Sigmoid colon (tissue), 7 donors: ENCODE measurements at places on chromosomes 3 and 15. TPM values are rescaled to one million over a fixed set of nuclear protein-coding genes. Genes with fewer than 3 reads are reported as not detected.

GRCh38 chr15:63997715-63998442, 48.4 kb downstream of the DAPK2 start:
- no peaks in the 10 kb centered on the region for H3K4me1 ChIP-seq
- no peak overlapping the region for H3K27ac ChIP-seq
- no peaks in the 10 kb centered on the region for H3K36me3 ChIP-seq
- DNase-seq = no peak
- H3K4me3 ChIP-seq = no peak overlapping the region
- H3K27me3 ChIP-seq = no peaks in the 10 kb centered on the region

DNA sequence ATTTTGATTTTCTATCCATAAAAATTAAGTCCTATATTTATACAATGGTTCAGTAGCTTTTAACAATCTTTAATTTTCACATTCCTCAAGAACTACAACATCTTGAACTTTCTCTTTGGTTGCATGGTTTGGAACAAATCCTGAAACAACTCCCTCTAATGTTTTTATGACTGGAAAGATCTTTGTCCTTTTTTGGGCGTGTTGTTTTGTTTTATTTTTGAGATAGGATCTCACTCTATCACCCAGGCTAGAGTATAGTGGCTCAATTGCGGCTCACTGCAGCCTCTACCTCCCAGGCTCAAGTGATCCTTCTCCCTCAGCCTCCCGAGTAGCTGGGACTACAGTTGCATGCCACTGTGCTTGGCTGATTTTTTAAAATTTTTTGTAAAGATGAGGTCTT, 4.0 kb downstream of the STX19 start:
- no peak for DNase-seq
- no peaks in the 10 kb centered on the region for H3K4me1 ChIP-seq
- H3K27me3 ChIP-seq = no peaks in the 10 kb centered on the region
- H3K4me3 ChIP-seq = no peak overlapping the region

GRCh38 chr3:136644212-136644611, 108.0 kb downstream of the STAG1 start:
- no peak overlapping the region for H3K4me3 ChIP-seq
- DNase-seq = no peak
- H3K36me3 ChIP-seq = no peaks in the 10 kb centered on the region
- no peak overlapping the region for H3K27ac ChIP-seq

DNA sequence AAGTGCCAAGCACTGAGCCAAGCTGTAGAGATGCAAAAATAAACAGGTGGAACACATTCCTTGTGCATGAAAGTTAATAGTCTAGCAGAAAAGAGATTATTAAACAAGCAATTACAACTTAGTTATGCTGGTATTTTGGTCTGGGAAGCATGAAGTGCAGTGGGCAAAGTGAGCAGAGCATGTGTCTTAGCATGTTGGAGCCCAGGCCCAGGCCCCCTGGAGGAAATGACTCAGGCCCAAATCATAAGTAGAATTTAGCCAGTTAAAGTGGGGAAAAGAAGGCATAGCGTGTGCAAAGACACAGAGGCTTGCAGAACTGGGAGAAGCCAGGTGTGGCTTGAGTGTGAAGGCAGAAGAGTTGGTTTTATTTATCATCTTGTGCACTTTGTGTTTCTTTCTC, 163.8 kb upstream of the ATP11B start:
- H3K4me3 ChIP-seq = no peak overlapping the region
- H3K4me1 ChIP-seq = no peaks in the 10 kb centered on the region
- no peak for DNase-seq
- H3K27me3 ChIP-seq = no peaks in the 10 kb centered on the region
- no peak overlapping the region for H3K27ac ChIP-seq
- no peaks in the 10 kb centered on the region for H3K36me3 ChIP-seq

DNA sequence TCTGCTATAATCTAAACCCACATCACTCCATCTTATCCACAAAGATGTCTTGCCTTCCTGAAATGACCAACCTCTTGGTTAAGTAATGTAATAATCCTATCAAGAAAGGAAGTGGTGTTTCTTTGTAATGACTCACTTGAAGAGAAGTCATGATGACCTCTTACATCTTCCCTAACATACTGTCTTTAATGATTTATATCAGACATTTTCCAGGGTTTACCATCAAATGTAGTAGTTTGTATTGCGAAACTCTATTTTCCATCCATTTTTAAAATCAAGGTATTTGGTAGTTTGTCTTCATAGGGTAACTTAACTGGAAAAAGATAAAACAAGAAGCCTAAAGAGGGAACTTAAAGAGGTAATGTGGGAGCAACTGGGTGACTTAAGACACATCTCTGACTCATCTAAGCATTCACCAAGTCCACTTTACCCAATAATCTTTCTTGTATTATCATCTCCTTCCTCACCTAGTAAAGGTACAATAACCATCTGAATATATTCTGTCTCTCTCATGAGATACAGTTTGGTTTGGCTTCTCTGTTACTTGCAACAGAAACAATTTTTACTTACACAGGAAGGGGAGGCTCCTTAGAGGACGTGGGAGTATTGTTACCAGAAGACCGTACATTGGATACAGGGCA, 5.7 kb upstream of the MAPK6 start:
- H3K36me3 ChIP-seq = no peaks in the 10 kb centered on the region
- no peaks in the 10 kb centered on the region for H3K4me1 ChIP-seq
- no peak overlapping the region for H3K4me3 ChIP-seq
- H3K27me3 ChIP-seq = no peaks in the 10 kb centered on the region
- DNase-seq = no peak
- no peak overlapping the region for H3K27ac ChIP-seq

The ASB7 gene
- polyA plus RNA-seq = 7.2 TPM

The CKMT1A gene
- polyA plus RNA-seq = 114 TPM

The AGBL1 gene
- not detected for polyA plus RNA-seq

The CELF6 gene
- 4.2 TPM for polyA plus RNA-seq
